Activated gamma-delta T cell (primary cell): ENCODE measurements at places on chromosomes 11 and 22.
A peak's percentile ranks its signal among the peaks of the same experiment; 100 is the strongest.

- no peak for DNase-seq
Measured at GRCh38 chr11:110065189-110065588, 28.0 kb upstream of the ZC3H12C start.

- no peak for DNase-seq
Measured at GRCh38 chr22:32024796-32025195, 18.3 kb upstream of the SLC5A1 start.

DNA sequence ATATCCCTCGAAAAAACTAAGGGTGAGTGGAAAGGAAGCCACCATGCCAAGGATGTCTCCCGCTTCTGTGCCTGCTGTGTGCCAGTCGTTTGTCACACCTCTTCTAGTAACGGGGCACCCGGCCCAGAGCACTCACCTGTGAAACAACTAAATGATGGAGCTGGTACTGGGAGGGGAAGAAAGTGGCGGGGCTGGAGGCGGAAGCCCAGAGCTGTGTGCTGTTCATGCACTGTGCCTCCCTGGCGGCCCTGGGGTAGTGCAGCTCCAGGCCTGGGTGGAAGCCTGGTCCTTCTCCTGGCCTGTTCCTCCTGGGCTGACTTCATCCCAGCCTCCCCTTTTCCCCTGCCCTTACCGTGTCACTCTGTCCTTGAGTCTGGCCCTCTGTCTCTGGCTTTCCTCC lies 130.2 kb downstream of the CEP164 start:
- DNase-seq: no peak

DNA sequence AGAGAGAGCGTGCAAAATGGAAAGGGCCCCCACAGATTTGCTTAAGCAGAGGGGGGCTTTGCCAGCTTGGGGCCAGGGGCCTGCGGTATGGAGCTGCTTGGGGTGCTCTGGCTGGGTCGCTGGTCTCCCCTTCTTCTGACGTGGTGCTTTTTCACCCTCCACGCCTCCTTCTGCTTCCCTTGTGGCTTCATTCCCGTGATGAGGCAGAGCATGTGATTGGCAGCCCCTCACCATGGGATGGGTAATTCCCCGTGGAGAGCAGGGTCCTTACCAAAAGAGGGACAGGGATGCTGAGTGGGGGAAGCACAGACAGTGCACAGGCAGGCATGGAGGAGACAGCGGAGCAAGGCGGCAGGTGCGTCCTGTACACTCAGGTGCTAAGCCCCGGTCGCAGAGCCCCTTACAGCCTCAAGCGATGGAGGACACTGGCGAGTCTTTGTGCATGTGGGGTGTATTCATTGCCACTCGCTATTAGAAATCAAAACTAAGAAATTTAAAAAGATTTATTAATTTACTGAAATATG lies 19.9 kb upstream of the GRAMD4 start:
- DNase-seq: no peak

GRCh38 chr11:69491071-69492031 lies 9.9 kb downstream of the LINC01488 start:
- DNase-seq: no peak

DNA sequence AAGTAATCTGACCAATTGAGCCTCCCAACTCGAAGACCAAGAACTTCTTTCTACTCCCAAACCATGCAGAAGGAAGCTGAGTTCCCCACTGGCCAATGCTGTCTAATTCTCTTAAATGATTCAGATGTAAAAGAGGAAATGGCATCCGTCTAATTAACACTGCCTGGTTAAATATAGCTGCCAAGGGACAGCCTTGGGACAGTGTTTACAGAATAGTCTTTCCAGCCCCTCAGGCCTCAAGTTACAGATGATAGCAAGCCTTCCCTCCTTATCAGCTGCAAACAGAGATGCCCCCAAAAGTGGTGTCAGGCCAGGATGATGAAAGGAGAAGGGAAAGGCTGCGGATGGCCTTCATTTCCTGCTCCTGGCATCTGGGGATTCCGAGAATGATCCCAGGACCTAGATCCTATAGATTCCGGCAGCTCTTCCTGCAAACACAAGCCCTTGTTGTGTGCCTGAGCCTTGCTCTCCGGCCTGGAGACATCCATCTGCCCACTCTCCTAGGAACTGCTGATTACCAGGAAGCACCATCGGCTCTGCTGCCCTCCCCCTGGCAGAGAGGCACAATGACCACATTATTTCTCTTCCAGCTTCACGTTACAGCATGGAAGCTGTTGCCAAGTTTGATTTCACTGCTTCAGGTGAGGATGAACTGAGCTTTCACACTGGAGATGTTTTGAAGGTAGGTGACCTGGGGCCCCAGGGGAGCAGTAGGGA lies 13.5 kb upstream of the TMA7B start:
- DNase-seq: no peak

DNA sequence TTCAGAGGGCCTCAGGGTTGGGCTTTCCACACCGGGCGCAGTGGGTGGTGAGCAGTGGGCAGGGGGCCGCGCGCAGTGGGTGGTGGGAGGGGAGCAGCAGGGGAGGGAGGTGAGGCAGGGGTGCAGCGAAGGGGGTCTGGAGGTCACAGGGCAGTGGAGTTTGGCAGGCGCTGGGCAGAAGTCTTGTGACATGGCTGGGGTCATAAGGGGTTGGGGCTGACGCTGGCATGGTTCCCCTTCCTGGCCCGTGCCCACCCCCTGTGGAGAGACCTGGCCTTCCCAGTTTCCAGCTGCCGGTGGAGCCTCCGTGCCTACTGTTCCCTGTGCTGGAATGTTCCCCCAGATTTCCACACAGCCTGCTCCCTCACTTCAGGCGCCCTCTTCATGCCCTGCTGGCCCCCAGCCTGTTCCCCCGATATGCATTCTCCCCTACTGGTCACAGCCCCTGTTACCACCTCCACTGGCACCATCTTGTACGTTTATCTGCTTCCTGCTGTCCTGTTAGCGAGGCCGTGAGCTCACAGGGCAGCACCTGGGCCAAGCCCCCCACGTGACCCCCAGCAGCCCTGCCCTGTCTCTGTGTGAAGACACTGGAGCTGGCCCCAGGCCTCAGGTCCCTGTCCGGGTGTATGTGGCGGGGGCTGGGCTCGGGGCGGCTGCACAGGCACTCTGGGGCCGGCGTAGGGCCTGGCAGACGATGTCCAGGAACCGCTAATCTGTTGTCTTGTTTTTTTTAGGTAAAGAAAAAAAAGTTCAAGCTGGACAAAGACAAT lies 111.6 kb downstream of the KCNQ1OT1 start:
- DNase-seq: no peak

GRCh38 chr11:18650353-18650752 lies 16.2 kb upstream of the SPTY2D1 start:
- no peak for DNase-seq

DNA sequence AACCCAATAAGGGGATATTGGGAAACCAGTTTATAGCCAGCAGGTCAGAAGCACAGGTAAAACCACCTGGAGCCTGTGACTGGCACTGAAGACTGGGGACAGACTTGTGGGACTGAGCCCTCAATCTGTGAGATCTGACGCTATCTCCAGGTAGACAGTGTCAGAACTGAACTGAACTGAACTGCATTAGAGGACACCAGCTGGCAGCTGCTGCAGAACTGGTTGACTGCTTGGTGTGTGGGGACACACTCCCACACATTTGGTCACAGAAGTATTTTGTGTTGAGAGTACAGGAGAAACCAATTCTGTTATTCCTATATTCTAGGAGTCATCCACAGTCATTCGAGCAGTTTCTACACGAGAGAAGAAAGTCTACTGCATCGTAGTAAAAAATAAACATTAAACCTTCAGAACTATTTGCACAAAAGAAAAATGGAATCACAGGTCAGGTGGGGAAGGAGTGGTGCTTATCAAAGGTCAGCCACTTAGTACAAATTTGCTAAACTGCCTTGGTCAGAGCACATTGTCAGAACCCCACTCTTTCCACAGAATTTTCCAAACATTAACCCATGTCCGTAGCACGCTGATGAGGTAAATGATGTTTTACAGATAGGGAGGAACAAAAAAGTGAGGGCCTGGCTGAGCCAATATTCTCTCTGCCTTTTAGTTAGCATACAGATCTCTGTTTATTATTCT lies 77.2 kb downstream of the SIK3 start:
- no peak for DNase-seq

- DNase-seq: peak; percentile 29
Measured at GRCh38 chr11:73760135-73760678, 667 bp downstream of the RAB6A start.

DNA sequence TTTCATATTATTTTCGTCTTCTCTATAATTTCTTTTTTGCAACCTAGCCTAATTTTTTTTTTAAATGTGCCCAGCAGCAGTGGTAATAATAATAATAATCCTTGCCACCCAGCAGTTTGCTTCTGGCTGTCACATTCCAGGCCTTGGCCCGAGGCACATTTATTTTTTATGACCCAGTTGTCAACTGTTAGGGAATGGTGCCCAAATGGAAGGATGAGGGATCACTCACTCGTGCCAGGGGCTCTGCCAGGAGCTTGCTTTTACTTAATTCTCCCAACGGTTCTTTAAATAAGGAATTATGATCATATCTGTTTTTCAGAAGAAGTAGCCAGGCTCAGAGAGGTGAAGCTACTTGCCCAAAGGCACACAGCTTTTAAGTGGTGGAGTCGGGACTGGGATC lies 49.6 kb downstream of the MYO18B start:
- no peak for DNase-seq

GRCh38 chr11:43674560-43674959 lies 6.0 kb upstream of the HSD17B12 start:
- DNase-seq: no peak

DNA sequence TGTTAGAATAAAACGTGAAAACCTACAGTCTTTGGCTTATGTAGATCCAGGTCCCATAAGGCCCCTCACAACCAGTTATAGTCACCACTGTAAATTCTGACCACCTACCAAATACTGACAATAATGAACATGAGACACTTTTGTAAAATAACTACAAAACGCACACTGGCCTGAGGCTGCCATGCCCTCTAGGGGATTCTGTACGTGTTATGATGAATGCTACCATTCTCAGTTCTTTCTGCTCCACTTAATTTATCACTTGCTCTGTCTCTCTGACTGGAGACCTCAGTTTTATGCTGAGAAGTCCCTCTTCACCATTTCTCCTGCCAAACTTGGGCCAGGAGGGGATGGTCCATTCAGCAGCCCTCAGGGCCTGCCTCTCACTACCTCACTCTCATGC lies 18.7 kb upstream of the TMPRSS5 start:
- no peak for DNase-seq

DNA sequence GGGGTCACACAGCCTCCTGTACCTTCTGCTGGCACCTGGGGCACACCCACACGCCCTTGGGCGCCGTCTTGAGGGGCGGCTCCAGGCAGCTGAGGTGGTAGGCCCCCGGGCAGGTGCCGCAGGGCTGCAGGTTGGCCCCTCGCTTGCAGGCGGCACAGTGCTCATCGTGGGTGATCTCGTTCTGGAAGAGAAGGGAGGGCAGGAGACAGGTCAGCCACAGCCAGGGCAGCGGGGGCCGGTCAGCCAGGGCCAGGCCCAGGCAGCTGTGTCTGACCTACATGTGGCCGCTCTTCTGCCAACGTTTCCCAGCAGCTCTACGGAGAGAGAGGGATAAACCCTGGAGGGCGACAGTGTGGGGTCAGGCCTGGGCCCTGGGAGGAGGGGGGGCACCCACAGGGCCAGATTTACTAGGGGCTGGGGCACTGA lies 121.9 kb downstream of the PHF21B start:
- no peak for DNase-seq

DNA sequence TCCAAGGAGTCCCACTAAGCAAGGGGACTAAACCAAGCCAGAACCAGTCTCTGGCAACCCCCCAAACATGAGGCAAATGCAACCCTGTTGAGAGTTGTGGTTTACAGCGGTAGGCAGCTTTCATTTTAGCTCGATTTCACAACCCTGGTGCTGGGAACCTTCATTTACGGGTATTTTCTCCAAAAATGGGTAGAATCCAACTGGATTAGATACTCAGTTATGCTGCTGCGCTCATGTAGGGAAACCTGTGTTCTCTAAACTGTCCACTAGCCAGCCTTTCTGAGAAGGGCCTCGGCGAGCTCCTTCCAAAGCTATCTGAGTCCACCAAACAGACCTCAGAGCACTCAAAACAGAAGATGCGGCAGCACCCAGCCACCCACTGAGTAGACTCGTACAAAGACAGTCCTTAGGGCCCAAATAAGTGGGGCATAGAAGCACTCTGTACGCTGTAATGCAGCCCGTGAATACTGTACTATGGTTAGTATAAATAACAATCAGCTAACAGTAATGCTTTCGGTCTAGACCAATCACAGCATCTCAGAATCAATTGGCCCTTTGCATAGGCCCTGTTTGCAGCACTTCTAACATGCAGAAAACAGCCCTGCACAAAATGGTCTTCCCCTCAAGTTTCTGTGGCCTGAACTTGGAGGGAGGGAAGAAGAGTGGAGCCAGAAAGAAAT lies 104.7 kb downstream of the ETS1 start:
- no peak for DNase-seq

- DNase-seq: no peak
Measured at GRCh38 chr11:43269254-43269918, 42.4 kb upstream of the API5 start.

- DNase-seq: no peak
Measured at GRCh38 chr11:44361813-44362212, 51.9 kb upstream of the ALX4 start.

DNA sequence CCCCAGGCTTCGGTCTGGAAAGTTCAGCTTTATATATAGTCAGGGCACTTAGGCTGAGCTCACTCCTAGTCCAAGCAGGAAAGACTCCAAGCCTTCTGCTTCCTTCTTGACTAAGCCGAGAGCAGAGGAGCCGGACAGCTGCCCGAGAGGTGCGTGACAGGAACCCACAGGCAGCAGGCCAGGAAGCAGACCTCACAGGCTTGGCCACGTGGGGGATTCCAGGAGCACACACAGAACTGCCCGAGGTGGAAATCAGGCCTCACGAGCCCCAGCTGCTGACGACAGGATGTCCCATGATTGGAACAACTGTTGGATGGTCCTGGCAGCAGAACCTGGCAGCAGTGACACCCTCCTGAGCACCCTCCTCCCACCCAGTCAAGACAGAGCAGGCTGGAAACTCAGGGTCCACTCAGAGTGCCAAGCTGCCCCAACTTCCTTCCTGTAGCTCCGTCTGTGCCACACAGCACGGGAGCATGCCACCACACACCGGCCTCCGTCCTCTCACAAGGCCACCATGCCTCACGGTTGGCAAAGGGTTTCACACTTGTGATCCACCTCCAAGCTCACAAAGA lies 5.4 kb downstream of the PLA2G6 start:
- peak; percentile 31 for DNase-seq

DNA sequence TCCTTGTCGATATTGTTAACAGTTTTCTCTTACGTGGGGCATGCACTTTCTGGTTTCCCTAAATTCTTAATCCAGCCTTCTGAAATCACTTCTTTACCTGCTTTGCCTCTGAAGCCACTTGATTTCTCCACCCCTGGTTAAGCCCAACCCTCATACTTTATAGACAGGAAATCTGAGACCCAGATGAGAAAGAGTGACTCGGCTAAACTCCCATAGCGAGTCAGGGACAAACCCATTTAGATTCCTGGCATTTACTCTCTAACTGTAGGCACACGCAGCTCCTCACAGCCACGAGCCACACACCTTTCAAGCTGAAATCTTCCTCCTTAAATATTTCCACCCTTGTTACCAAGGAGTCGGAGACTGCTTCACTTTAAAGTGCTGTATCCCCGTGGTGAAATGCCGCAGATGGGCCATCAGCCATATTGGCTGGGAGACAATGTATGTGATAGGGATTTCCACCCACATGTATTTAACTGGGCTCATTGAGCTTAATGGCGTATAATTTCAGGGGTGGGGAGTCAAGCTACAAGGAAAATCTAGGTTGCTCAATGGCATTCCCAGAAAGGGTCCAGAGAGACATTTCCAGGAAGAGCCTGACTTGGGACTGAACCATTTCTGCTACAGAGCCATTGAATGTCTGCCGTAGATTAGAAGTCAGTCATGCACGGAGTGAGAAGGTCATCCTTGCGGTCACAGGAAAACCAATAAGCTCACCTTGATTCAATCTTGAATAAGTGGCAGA lies 49.9 kb upstream of the GRK3 start:
- DNase-seq: no peak

GRCh38 chr22:28019881-28020861 lies 101.1 kb upstream of the PITPNB start:
- no peak for DNase-seq
